ENCODE measurements at places on chromosomes 2 and 18. TPM values are rescaled to one million over a fixed set of nuclear protein-coding genes. Genes with fewer than 3 reads are reported as not detected.

ZC3H6 gene
- 1.6 TPM for total RNA-seq

SPDYA gene
- not detected for total RNA-seq

CNGA3 gene
- total RNA-seq, result not detected

TSPYL6 gene
- not detected for total RNA-seq

EFHD1 gene
- 3.7 TPM for total RNA-seq

AFF3 gene
- total RNA-seq, result 7.4 TPM

SIX3 gene
- total RNA-seq, result not detected

IL1R2 gene
- total RNA-seq, result not detected

ZSWIM2 gene
- not detected for total RNA-seq

PROKR1 gene
- not detected for total RNA-seq

TRAPPC8 gene
- 20.2 TPM for total RNA-seq

NGEF gene
- total RNA-seq, result 0.98 TPM

COBLL1 gene
- total RNA-seq, result 17.3 TPM

PSMA8 gene
- not detected for total RNA-seq

ANKAR gene
- total RNA-seq, result 0.49 TPM

RNMT gene
- 11.1 TPM for total RNA-seq

ORC4 gene
- 49.7 TPM for total RNA-seq

UGT1A7 gene
- not detected for total RNA-seq

SP140 gene
- total RNA-seq, result 0.25 TPM

ALLC gene
- total RNA-seq, result not detected

C1QL2 gene
- total RNA-seq, result not detected

All from mesangial cell (primary cell).